GM04504 (cell line): ENCODE measurements at places on chromosomes 5 and 9.

DNA sequence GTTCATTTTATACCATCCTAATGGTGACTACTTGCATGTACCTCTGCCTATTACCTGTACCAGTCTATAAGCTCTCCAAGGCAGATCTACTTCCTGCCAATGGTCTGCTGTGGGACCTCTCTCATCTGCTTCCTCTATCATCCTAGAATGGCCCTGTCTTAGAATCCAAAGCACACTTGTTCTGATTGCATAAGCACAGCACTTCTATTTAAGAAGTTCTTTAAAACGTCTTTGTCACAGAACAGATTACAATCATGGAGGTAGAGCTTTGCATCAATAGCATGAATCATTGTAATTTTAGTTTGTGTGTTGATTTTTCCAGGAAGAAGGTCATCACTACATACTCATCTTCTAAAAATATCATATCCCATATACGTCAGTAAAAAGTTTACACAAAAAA lies 131.8 kb upstream of the ACOT12 start:
- no peak for DNase-seq

- peak; percentile 65 for DNase-seq
Measured at GRCh38 chr5:16934123-16934522, 2.0 kb downstream of the MYO10 start.

GRCh38 chr5:123454259-123454911 lies 31.2 kb upstream of the CEP120 start:
- no peak for DNase-seq

GRCh38 chr9:129060991-129061390 lies 19.9 kb upstream of the DOLPP1 start:
- DNase-seq: no peak

DNA sequence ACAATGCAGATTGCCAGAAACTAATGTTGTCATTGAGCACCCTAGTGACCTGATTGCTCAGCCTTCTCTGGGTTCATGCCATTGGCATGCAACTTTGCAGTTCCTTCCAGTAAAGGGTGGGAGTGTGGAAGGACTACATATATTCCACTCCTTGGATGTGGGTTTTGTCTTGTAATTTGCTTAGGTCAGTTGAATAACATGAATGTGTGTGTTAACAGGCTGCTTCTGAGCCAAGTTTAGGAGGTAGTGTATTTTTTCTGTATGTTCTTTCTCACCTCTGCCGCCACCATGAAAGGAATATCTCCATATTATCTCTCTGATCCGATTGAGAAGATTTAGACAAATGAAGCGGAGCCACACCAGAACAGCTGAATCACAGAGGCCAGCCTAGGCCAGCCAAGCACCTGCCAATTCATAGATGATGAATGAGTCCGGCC lies 1929.6 kb upstream of the CDH6 start:
- DNase-seq: no peak

DNA sequence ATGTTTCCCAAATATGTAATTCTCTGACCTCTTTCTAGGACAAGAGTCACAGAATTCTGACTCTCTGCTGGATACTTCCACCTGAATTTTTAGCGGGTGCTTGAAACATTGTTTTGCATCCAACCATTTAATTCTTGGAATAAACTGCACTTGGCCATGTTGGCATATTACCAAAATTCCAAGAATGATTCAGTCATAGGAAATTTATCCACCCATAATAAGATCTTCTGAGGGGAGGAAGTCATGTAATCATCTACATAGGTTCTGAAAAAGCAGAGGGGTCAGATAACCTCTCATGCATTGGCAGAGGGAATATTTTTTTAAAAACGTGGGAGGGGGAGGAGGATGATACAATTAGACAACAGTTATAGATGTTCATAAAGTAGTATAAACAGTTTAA lies 156.9 kb downstream of the PAM start:
- no peak for DNase-seq

- DNase-seq: no peak
Measured at GRCh38 chr5:135546101-135546500, 10.3 kb upstream of the NEUROG1 start.

- no peak for DNase-seq
Measured at GRCh38 chr5:14370386-14370785, 211.2 kb upstream of the OTULINL start.

- DNase-seq: peak; percentile 13
Measured at GRCh38 chr5:69136293-69136692, 30.7 kb upstream of the CCNB1 start.

DNA sequence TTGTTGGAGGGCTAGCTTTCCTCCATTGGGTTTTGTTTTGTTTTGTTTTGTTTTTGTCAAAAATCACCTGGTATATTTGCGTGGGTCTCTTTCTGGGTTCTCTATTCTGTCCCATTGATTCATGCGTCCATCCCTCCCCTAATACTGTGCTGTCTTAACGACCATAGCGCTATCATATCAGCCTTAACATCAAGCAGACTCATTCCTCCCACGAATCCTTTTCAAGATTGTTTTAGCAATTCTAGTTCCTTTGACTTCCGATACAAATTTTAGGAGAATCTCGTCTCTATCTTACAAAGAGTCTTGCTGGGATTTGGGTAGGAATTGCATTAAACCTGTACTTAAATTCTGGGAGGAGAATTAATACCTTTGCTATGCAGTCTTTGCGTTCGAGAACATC lies 31.1 kb upstream of the RNF130 start:
- DNase-seq: no peak

DNA sequence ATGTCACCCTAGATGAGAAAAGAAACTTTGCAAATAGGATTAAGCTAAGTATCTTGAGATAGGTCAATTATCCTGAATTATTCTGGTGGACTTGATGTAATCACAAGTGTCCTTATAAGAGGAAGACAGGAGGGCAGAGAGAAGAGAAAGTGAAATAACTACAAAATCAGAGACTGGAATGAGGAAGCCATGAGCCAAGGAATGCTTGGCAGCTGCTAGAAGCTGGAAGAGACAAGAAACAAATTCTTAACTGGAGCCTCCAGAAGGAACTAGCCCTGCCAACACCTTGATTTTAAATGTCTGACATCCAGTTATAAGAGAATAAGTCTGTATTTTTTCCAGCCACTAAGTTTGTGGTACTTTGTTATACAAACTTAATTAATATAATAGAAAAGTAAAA lies 480.0 kb downstream of the NR2F1-AS1 start:
- DNase-seq: no peak

- DNase-seq: no peak
Measured at GRCh38 chr5:96259151-96259772, 173.8 kb downstream of the PCSK1 start.

- DNase-seq: no peak
Measured at GRCh38 chr5:172002840-172003512, 3.5 kb downstream of the FBXW11 start.

DNA sequence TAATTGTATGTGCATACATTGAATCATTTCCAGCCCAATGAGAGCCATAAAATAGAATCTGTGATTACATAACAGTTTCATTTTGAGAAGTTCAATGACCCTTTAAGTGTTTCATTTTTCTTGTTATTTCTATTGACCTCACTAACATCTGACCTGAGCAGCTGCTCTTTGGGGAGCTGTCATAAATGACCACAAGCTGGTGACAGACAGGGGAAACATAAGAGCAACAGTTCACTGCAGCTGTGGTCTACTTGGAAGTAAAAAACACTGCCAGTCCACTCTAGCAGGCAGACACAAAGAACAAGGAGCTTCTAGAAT lies 265.4 kb downstream of the DTWD2 start:
- no peak for DNase-seq

DNA sequence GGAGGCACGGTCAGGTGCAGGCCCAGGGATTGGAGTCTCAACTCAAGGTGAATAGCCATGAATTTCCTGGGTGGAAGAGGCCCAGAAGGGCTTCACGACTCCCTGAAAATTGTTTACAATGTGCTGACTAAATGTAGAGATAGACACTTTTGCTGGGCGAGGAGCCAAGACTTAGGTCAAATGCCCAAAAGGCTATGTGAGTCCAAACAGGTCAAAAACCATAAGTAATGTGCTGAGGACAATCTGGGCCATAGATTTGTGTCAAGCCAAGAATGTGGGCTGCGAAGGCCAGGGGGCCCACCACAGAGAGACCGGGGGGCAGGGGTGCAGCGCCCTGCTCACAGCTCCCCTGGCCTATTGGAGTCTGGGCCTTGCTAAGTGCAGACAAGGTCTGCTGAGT lies 197.8 kb downstream of the HSPA4 start:
- DNase-seq: no peak

GRCh38 chr9:23492126-23493002 lies 333.7 kb downstream of the ELAVL2 start:
- DNase-seq: no peak

DNA sequence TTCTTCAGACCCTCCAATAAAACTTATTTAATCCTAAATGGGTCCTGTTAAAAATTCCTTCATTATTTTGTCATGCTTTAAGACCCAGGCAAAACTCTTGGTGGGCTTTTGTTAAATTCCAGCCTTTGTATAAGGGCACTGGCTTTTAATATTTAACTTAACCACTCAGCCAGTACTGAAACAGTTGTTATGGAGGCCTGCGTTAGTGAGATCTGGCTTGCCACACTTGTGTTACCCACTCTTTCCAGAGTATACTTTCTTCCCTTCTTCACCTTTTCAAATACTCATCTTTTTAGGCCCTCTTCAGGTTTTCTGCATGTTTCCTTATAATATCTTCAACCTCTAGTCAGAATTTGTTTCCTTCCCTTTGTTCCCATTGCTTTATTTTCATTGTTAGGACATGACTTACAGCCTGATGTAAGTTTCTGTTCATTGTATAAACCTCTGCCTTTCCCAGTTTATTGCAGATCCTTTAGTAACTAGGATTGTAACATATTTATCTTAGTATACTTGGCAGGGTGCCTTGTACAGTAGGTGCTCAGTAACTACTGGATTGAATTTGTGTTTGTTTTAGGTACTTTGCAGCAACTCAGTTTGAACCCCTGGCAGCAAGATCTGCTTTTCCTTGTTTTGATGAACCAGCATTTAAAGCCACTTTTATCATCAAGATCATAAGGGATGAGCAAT lies 48.8 kb downstream of the LNPEP start:
- no peak for DNase-seq

DNA sequence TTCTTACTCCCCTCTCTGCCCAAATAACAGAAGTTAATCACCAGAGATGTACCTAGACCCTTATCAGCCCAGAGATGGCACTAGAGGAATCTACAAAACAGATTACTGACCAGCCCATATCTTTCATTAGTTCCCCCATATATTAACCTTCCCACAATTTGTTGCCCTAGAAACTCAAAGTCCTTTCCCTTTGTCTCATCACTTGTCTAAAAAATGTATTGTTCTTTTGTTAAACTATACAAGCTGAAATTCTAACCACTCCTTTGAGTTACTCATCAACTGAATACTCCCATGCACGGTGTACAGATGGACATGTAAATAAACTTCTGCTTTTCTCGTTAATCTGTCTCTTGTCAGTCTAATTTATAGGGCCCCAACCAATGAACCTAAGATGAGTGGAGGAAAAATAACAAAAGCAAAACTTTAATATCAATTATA lies 130.9 kb downstream of the CCDC192 start:
- DNase-seq: peak; percentile 6

DNA sequence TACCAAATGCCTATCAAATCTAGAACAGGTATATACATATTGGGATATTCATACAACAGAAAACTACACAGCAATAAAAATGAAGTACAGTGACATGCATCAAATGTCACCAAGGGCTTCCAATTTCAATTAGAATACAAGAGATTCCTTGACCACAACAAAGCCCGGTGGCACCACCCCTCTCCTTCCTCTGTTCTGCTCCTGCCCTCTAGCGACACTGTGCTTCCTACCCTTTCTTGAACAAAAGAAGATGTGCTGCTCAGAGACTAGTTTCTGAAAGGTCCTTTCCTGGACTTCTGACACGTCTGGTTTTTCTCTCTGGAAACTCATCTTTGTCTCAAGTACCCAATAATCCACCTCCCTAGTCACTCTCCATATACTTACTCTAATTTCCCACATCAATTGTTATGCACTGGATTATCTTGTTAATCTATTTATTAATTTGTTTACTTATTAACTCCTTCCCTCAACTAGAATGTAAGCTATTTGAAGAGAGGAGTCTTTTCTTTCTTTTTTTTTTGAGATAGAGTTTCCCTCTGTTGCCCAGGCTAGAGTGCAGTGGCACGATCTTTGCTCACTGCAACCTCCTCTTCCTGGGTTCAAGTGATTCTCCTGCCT lies 70.4 kb upstream of the CTSV start:
- peak; percentile 6 for DNase-seq

DNA sequence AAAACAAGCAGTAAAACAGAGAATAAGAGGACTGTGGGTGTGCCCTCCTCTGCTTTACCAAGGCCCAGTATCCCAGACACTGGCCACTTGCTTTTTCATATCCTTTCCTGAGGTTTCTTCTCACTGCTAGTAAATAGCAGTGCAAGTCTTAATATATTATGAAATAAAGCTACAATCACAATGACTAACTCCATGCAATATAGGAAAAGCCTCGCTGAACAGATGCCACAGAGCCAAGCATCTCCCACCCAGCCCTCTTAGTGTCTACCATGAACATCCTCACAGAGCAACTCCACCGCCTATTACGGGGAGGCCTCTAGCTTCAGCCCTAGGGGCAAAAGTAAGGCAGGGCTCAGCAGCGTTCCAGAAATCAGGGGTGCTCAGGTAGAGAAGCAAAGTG lies 130.7 kb upstream of the LHFPL2 start:
- DNase-seq: no peak

- no peak for DNase-seq
Measured at GRCh38 chr5:73192370-73192769, 19.4 kb downstream of the TMEM174 start.

- DNase-seq: no peak
Measured at GRCh38 chr9:110753731-110754231, 85.2 kb downstream of the MUSK start.

DNA sequence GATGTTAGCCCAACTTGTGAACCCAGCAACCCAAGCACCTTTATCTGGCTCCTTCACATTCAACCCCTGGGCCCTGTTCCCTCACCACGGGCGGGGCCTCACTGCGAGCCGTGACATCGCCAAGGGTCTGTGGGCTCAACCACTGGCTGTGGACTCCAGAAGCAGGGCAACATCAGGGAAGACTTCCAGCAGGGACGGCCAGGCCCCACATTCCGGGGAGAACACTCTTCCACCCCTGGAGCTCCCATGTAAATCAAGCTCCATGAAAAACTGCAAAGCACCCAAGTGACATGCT lies 175.3 kb downstream of the ERCC6L2 start:
- DNase-seq: no peak

GRCh38 chr5:84306601-84307000 lies 78.1 kb downstream of the EDIL3 start:
- DNase-seq: no peak
